ENCODE measurements at places on chromosomes 16 and 17.

- H3K27ac ChIP-seq, result peak overlapping the region; percentile 95
- no peaks in the 10 kb centered on the region for H3K27me3 ChIP-seq
- H3K4me3 ChIP-seq, result peak overlapping the region; percentile 50
- H3K36me3 ChIP-seq, result no peaks in the 10 kb centered on the region
Observed at GRCh38 chr17:59839651-59840328, 53.0 kb downstream of the TUBD1 start.

DNA sequence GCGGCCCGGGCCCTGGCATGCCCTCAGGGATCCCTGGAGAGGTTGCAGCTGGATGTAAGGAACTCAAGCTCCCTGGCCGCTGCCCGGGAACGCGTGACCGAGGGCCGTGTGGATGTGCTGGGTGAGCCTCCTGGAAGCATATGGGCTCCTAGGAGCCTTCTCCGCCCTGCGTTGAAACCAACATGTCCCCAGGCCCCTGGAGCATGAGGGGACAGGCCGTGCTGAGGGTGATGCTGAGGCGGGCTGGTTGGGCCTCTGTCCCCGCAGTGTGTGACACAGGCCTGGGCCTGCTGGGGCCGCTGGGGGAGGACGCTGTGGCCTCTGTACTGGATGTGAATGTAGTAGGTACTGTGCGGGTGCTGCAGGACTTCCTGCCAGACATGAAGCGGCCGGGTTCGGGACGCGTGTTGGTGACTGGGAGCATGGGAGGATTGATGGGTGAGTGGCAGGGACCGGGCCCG lies 5.7 kb upstream of the HSD17B1 start:
- H3K36me3 ChIP-seq, result peaks cover 4% of the 10 kb centered on the region
- DNase-seq, result peak; percentile 83
- H3K27ac ChIP-seq, result no peak overlapping the region
- no peaks in the 10 kb centered on the region for H3K27me3 ChIP-seq

- no peak overlapping the region for H3K4me3 ChIP-seq
- no peak for DNase-seq
- no peaks in the 10 kb centered on the region for H3K27me3 ChIP-seq
- H3K4me1 ChIP-seq, result peaks cover 31% of the 10 kb centered on the region
- H3K36me3 ChIP-seq, result no peaks in the 10 kb centered on the region
- peak overlapping the region; percentile 82 for H3K27ac ChIP-seq
Observed at GRCh38 chr16:19751478-19752385, 33.7 kb downstream of the IQCK start.

- H3K4me3 ChIP-seq, result no peak overlapping the region
- H3K4me1 ChIP-seq, result no peaks in the 10 kb centered on the region
- H3K36me3 ChIP-seq, result peaks cover 67% of the 10 kb centered on the region
- DNase-seq, result no peak
Observed at GRCh38 chr16:53297477-53297876, 136.8 kb upstream of the RBL2 start.

DNA sequence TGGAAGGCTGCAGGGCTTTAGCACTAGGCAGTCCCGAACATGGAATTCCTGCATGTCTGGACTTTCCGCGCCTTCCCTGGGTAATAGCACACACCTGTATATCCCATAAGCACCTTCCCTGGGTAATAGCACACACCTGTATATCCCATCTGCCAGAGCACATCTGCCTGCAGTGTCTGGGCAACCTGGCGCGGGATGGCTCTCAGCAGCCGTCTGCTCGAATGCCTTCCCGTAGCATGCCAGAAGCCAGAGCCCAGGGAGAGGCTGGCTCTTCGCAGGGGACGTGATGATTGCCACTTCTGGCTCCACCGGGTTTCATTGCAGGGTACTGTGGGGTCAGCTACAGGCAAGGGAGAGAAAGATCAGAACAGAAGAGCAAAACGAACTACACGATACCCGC lies 21.3 kb downstream of the MBTPS1 start:
- peaks cover 39% of the 10 kb centered on the region for H3K36me3 ChIP-seq
- no peaks in the 10 kb centered on the region for H3K27me3 ChIP-seq
- no peak overlapping the region for H3K4me3 ChIP-seq
- DNase-seq, result no peak
- peaks cover 16% of the 10 kb centered on the region for H3K4me1 ChIP-seq

DNA sequence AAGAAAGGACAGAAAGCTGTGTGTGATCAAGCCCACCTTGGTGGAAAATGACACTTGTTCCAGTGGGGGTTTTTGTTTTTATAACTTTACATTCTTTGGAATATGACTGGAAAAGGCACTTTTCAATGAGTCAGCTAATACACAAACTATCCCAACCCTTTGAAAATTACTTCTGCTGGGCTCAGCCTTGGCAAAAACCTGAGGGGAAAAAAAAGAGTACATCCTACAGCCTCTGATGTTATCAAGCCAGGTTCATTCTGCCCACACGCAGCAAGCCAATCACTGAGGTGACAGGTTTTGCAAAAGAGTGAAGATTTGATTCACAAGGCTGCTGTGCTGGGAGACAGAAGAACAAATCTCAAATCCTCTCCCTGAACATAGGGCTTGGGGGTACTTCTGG lies 484.5 kb upstream of the ERCC4 start:
- H3K27ac ChIP-seq, result no peak overlapping the region
- DNase-seq, result no peak
- no peaks in the 10 kb centered on the region for H3K36me3 ChIP-seq
- no peaks in the 10 kb centered on the region for H3K27me3 ChIP-seq
- no peak overlapping the region for H3K4me3 ChIP-seq
- H3K4me1 ChIP-seq, result no peaks in the 10 kb centered on the region

DNA sequence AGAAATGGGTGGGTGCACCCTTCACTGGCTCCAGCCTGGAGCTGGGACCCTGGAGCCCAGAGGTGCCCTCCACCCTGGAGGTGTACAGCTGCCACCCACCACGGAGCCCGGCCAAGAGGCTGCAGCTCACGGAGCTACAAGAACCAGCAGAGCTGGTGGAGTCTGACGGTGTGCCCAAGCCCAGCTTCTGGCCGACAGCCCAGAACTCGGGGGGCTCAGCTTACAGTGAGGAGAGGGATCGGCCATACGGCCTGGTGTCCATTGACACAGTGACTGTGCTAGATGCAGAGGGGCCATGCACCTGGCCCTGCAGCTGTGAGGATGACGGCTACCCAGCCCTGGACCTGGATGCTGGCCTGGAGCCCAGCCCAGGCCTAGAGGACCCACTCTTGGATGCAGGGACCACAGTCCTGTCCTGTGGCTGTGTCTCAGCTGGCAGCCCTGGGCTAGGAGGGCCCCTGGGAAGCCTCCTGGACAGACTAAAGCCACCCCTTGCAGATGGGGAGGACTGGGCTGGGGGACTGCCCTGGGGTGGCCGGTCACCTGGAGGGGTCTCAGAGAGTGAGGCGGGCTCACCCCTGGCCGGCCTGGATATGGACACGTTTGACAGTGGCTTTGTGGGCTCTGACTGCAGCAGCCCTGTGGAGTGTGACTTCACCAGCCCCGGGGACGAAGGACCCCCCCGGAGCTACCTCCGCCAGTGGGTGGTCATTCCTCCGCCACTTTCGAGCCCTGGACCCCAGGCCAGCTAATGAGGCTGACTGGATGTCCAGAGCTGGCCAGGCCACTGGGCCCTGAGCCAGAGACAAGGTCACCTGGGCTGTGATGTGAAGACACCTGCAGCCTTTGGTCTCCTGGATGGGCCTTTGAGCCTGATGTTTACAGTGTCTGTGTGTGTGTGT lies 46.8 kb downstream of the IL21R start:
- H3K4me3 ChIP-seq, result no peak overlapping the region
- no peaks in the 10 kb centered on the region for H3K27me3 ChIP-seq
- DNase-seq, result peak; percentile 65
- no peaks in the 10 kb centered on the region for H3K4me1 ChIP-seq
- H3K27ac ChIP-seq, result no peak overlapping the region
- H3K36me3 ChIP-seq, result no peaks in the 10 kb centered on the region

DNA sequence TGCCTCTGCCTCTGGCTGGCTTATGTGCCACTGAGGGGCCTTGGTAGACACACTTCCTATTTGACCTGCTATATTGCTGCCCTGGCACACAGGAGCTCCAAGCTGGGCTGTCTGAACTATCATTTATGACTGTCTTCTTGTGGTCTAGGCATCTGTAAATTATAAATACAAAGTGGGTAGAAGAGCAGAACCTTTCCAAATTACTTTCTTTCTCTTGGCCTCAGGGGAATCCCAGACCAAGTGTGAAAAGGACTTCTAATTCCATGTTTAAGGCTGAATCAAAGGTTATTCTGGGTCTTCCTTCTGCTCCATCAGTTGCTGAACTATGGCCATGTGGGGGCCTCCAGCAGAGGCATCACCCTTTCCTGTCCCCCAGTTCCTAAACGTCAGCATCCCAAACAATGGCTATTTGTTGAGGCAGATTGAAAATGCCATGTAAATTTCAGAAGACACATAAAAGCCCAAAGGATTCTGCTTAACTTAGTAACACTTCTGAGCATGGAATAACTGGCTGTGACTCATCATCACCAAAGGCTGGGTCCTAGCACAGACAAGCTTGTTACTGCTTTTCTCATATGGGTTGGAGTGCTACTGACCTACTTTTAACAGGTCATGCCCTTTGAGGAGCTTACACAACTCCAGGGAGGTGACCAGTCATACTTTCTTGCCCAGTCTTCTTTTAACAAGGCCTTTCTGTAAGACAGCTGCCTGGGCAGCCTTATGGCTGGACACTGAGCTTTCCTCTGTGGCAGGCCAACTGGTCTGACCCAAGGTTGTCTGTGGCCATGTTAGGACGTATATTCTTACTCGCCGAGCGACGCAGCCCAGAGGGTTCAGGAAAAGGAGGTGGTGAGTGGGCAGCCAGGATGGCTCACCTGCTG lies 154.8 kb downstream of the VPS53 start:
- no peak for DNase-seq
- no peak overlapping the region for H3K27ac ChIP-seq
- peaks cover 28% of the 10 kb centered on the region for H3K36me3 ChIP-seq
- H3K4me1 ChIP-seq, result no peaks in the 10 kb centered on the region
- H3K4me3 ChIP-seq, result no peak overlapping the region

DNA sequence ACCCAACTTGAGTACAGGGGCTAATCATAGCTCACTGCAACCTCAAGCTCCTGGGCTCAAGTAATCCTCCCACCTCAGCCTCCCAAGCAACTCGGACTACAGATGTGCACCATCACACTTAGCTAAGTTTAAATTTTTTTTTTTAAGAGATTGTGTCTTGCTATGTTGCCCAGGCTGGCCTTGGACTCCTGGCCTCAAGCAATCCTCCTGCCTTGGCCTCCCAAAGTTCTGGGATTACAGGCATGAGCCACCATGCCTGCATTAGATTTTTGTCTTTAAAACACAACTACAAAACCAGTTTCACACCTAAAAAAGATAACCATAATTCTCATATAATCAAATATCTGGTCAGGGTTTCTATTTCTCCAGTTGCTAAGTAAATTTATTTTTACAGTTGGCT lies 147.1 kb downstream of the CHD9 start:
- no peak for DNase-seq
- no peaks in the 10 kb centered on the region for H3K27me3 ChIP-seq
- H3K4me3 ChIP-seq, result no peak overlapping the region

GRCh38 chr17:33521784-33522183 lies 228.7 kb upstream of the ASIC2 start:
- no peak overlapping the region for H3K27ac ChIP-seq
- no peaks in the 10 kb centered on the region for H3K4me1 ChIP-seq
- no peaks in the 10 kb centered on the region for H3K36me3 ChIP-seq
- no peaks in the 10 kb centered on the region for H3K27me3 ChIP-seq
- DNase-seq, result no peak
- no peak overlapping the region for H3K4me3 ChIP-seq

GRCh38 chr17:4780325-4780955 lies 5.7 kb downstream of the VMO1 start:
- no peak overlapping the region for H3K4me3 ChIP-seq
- no peaks in the 10 kb centered on the region for H3K27me3 ChIP-seq
- H3K27ac ChIP-seq, result no peak overlapping the region
- H3K36me3 ChIP-seq, result no peaks in the 10 kb centered on the region
- DNase-seq, result no peak

DNA sequence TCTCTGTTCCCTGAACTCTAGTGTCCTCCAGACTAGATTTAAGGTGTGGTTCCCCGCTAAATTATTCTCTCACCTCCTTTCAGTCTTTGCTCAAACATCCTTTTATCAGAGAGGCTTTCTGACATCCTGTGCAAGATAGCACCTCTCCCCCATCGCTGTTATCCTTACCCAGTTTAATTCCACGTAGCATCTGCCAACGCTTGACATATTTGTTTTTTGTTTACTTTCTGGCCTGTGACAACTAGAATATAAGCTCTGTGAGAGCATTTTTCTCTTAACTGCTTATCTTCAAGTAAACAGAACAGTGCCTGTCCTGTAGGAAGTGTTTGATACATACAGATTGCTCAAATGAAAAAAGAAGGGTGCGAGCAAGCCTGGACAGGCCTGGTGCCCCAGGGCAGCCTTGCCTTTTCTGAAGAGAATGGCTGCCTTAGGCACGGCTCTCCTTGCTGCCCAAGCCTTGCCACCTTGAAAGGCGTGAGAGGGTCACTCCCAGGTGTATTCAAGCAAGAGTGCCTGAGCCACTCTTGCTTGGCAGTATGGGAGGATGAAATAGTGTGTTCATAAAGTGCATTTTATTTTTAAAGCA lies 9.7 kb downstream of the DYNLL2 start:
- no peak overlapping the region for H3K4me3 ChIP-seq
- DNase-seq, result no peak
- no peaks in the 10 kb centered on the region for H3K36me3 ChIP-seq
- no peaks in the 10 kb centered on the region for H3K4me1 ChIP-seq
- no peaks in the 10 kb centered on the region for H3K27me3 ChIP-seq
- no peak overlapping the region for H3K27ac ChIP-seq

- no peaks in the 10 kb centered on the region for H3K36me3 ChIP-seq
- no peak overlapping the region for H3K27ac ChIP-seq
- no peaks in the 10 kb centered on the region for H3K27me3 ChIP-seq
- DNase-seq, result no peak
- no peak overlapping the region for H3K4me3 ChIP-seq
- no peaks in the 10 kb centered on the region for H3K4me1 ChIP-seq
Observed at GRCh38 chr16:50708373-50709060, 15.1 kb downstream of the NOD2 start.

DNA sequence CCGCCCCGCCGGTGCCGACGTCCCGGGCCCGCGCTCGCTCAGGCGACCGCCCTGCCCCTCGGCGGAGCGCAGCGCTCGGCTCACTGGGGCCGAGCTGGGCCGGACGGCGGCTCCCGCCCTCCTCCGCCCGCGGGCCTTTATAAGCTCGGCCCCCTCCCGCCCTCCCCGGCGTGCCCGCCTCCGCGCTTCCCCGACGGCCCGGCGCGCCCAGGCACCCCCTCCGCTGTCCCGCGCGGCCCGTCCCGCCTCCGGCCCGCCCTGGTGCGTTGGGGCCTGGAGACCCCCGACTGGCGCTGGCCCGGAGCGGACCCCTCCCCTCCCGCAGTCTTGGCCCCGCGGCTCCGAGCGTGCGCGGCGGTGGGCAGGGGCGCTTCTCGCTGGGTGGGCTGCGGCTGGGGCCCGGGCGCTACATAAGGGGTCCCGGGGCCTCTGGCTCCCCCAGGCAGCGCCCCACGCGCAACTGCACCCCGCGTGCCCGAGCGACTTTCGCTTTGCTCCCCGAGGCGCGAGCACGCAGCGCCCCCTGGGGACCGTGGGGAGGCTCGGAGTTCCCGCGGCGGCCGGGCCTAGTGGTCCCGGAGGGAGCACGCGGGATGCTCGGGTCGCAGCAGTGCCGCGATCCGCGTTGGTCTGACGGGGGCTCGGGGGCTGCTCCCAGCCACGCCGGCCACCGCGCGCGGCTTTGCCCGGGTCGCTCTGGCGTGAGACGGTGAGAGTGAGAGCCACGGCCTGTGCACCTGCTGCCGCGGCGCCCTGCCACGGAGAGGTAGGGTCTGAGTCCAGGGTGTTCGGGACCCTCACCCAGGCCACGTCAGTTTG lies at the start of gene PIEZO1:
Gene PIEZO1, minus strand, starts transcription at position 115 of the 819 bp plus-strand sequence. CDS start 256 bp downstream, outside the sequence.
- DNase-seq, result peak; percentile 91
- H3K27me3 ChIP-seq, result no peaks in the 10 kb centered on the region
- H3K27ac ChIP-seq, result peak within 1 kb of the TSS; percentile 64
- peak within 1 kb of the TSS; percentile 89 for H3K4me3 ChIP-seq

GRCh38 chr16:88300463-88300835 lies 82.3 kb upstream of the ZNF469 start:
- no peak overlapping the region for H3K4me3 ChIP-seq
- no peaks in the 10 kb centered on the region for H3K4me1 ChIP-seq
- H3K27me3 ChIP-seq, result no peaks in the 10 kb centered on the region
- no peak for DNase-seq

Data from pancreas (tissue), 10 donors.